AG04450 (cell line): ENCODE measurements at places on chromosomes 7 and 10.
A peak's percentile ranks its signal among the peaks of the same experiment; 100 is the strongest.

GRCh38 chr10:72260976-72261783 lies 12.5 kb upstream of the DDIT4 start:
- DNase-seq: no peak

GRCh38 chr7:44563171-44563679 lies 10.5 kb downstream of the DDX56 start:
- no peak for DNase-seq

GRCh38 chr7:139300390-139300789 lies 40.7 kb upstream of the FMC1 start:
- no peak for DNase-seq

- no peak for DNase-seq
Measured at GRCh38 chr7:22884911-22885788, 62.5 kb upstream of the TOMM7 start.

DNA sequence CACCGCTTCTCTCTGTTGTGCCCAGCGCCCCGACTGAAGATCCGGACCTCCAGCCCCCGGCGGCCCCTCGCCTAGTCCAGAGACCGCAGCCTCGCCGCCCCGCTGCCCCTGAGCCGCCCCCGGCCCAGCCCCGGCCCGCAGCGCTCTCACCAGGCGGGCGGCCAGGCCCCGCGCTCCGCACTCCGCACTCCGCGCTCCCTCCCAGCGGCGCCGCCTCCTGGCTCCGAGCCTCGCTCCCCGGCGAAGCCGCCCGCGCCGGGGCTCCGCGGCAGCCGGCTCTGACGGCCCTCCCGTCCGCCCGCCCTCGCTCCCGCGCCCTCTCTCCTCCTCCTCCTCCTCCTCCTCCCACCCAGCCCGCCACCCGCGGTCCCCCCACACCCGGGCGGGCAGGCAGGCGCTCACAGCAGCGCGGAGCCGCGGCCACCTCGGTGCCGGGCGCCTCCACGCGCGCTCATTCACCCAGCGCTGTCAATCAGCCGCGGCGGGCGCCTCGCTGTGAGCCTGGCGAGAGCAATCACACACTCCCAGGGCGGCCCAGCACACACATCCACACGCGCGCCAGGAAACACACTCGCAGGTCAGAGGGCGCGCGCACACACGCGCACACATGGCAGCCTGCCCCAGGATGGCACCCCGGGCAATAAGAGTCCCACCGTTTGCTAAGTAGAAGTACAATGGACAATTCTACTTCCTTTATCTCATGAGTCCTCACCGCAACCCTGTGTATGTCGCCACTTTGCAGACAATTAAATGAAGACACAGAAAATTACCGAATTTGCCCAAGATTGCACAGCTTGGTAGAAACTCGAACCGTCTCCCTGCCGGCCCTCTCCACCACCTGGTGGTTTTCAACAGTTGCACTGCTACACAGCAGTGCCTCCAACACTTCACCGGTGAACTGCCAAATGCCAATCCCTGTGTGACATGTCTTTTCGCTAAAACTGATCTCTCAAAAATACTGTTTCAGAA lies at the start of gene PRRT4:
PRRT4 (minus strand) TSS at position 280 of the 969 bp plus-strand sequence.
- no peak for DNase-seq

- DNase-seq: no peak
Measured at GRCh38 chr7:76278540-76278939, 23.9 kb upstream of the HSPB1 start.

GRCh38 chr7:106134241-106134640 lies 22.1 kb upstream of the SYPL1 start:
- no peak for DNase-seq

- DNase-seq: no peak
Measured at GRCh38 chr7:55386541-55386940, 21.4 kb downstream of the LANCL2 start.

DNA sequence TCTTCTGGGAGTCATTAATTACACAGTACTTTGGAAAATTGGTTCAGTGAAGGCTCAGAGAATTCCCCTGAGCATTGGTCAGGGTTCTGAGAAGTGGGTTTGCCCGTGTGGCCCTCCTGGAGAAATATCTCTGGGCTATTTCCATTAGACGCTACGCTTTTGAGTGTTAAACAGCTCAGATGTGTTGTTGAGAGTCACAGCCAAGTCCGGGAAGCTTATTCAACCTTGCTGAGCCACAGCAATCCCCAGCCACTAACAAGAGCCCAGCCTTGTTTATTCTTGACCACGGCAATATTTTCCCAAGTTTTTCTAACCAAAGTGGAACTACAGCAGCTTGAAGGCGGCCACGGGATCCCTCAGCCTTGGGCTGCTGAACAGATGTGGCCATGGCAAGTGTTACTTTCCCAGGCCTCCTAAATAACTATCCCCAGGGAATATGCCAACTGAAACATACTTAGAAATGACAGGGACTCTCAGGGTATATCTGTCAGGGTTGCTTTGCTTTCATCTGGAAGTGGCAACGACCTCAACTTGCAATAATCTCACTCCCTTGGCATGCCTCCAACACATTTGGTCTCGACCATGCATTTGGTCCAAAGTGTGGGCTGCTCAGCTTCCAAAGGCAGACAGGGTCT lies 214.7 kb downstream of the EMX2 start:
- DNase-seq: no peak

GRCh38 chr7:12133865-12134264 lies 77.2 kb upstream of the TMEM106B start:
- no peak for DNase-seq

DNA sequence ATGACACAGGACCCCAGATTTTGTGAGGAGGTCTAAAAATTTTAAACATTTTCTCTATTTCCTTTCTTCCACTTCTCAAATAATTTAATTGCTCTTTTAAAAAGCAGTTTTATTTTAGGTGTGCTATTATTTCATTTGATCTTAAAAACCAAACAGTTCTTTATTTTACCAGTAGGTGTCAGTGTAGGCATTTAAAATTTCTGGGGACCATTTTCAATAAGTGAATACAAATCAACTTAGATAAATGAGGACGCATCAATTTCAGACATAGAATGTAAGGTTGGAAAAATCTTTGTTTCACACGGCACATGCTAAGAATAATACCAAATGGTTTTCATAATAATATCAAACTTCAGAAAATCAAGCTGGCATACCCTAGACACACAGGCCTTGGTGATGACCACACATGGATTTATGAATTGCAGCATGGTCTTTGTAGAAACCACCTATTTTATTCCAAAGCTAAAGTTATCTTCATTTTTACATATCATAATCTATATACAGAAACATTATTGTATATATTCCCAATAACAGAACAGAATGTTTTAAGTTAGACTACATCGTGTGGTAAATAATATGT lies 127.6 kb upstream of the SLC26A5 start:
- DNase-seq: no peak

GRCh38 chr10:16870331-16870730 lies 53.1 kb upstream of the RSU1 start:
- DNase-seq: no peak

DNA sequence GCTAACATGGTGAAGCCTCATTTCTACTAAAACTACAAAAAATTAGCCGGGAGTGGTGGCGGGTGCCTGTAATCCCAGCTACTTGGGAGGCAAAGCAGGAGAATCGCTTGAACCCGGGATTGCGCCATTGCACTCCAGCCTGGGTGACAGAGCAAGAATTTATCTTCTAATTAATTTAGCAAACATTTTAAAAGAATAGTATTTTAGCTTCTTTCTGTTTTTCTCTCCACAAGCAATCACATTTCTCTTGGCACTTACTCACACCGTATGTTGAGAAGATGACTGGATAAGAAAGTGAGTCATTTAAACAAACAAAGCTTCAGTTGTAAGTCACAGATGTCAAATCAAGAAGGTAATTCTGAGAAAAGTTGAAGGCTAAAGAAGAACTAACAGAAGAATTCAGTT lies 264.0 kb downstream of the ARL4A start:
- peak; percentile 13 for DNase-seq

DNA sequence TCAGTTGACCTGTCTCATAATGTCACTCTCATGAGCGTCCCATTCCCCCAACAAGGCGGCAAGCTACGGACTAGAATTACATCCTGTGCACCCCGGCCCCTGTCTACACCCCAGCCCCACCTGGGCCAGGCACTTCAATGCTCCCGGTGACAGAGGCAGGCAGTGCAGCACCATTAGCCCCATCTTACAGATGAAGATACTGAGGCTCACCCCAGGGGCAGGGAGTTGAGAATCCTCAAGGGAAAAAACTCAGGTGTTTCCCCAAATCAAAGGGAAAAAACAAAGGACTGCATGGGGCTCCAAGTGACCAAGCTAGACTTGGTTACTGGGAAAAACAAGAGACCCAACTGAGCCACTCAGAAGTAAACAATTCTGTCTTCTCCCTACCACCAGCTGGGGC lies 4.5 kb downstream of the DLG5 start:
- DNase-seq: no peak

DNA sequence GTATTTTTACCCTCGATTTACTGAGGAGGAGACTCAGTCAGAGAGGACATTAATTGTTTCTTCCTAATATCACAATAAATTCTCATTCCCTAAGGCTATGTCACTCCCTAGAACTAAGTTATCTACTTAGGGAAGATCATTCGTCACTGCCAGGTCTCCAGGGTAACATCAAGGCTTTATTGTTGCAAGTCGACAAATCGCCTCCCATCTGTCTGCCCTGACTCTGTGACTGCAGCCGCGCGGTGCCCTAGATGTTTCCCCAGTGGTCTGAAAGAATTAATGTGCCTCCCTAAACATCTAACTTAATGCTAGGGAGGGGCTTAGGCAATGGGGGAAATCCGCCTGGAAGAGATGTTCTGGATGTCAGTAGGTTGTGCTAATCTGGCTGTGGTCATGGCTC lies 558.8 kb upstream of the C7orf33 start:
- DNase-seq: no peak

DNA sequence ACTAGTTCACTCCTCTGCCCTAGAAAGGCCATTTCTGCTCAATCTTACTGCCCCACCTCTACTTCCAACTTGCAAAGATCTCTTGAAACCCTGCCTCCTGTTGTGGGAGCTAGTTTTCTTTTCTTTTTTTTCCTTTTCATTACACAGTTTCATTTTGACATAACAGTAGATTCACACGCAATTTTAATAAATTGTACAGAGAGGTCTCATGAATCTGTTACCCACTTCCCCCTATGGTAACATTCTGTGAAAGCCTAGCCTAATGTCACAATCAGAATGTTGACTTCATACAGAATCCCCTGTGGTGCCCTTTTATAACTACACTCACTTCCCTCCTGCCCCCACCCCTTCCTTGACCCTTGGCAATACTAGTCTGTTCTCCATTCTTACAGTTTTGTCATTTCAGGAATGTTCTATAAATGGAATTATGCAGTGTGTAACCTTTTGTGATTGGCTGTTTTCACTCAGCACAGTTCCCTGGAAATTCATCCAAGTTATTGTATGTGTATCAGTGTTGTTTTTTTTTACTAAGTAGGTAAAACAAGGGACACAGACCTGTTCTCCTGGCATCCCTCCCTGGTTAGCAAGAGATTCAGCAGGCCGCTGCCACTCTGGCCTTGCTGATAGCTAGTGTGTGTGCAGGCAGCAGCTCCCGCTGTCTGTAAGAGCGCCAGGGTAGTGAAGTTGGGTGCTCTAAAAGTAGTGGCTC lies 21.5 kb downstream of the CHST3 start:
- DNase-seq: no peak

DNA sequence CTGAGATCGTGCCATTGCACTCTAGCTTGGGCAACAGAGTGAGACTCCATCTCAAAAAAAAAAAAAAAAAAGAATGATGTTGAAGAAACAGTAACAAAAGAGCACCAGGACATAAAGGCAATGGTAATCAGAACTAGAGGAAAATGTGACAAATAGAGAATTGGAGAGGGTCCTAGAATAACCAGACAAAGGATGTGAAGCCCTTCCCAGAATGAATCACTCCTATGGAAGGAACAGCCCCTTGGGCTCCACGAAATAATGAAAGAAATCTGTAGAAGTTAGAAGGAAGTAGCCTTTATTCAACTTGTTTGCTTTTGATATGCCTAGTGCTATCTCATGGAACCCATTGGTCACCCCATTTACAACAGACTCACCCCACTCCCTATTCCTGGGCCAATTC lies 169.2 kb downstream of the SUGCT start:
- DNase-seq: no peak
